ENCODE measurements at places on chromosomes 5 and 9.

DNA sequence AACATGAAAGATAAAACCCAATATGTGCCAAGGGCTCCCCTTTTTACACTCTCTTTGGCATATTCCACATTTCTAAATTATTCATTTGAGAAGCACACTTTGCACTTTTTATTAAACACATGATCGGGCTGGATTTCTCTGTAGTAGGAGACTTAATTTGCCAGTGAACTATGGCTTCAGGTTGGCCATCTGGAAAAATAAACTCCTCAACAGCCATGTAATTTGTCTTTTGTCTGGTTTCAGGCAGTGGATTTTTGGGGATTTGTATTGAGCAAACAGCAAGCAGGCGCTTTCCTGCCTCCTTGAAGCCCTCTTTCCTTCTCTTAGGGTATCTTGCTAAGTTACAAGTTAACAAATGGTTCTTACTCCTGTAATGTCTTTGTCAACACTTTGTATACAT is 73.0 kb upstream of the DMRTA1 start:
- peak; percentile 3 for DNase-seq

DNA sequence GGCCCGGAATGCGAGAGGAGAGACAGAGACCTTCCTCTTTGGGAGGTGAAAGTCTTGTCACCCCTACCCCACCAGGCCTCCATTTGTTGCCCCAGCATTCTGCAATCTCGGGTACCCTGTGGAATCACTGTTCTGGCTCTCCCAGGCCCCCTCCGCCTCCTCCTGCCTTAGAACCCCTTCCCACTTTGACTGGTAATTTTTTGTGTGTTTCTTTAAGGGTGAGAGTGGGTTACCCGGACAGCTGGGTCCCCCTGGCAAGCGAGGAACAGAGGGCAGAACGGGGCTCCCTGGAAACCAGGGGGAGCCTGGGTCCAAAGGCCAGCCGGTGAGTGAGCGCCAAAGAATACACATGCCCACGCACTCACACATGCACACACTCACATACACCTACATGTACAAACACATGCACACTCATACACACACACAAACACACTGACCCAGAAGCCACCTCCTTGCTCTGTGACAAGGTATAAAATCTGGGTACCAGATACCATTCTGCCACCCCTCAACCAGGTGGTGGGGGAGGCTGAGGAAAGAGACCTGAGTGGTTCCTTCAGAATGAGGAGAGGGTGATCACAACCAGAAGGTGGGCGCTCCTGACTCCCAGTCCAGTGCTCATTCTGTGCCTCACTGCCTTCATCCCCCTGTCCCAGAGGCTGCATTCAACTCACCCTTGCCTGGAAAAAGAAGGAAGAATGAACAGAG is 30.9 kb upstream of the ORM1 start:
- DNase-seq: no peak

- DNase-seq: no peak
Measured at GRCh38 chr5:93580927-93581445, at the start of gene NR2F1-AS1. TSS of gene NR2F1-AS1 (minus strand) at chr5:93581219.

DNA sequence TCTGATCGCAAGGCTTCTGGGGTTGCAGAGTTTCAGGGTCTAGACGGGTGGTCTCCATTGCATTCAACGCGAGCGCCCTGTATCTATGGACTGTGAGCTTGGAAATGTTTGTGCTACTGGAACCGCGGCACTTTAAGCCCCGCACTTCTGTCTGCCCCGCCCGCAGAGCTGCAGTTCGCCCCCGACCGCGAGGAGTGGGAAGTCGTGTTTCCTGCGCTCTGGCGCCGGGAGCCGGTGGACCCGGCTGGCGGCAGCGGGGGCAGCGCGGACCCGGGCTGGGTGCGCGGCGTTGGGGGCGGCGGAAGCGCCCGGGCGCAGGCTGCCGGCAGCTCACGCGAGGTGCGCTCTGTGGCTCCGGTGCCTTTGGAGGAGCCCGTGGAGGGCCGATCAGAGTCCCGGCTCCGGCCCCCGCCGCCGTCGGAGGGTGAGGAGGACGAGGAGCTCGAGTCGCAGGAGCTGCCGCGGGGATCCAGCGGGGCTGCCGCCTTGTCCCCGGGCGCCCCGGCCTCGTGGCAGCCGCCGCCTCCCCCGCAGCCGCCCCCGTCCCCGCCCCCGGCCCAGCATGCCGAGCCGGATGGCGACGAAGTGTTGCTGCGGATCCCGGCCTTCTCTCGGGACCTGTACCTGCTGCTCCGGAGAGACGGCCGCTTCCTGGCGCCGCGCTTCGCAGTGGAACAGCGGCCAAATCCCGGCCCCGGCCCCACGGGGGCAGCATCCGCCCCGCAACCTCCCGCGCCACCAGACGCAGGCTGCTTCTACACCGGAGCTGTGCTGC is 1.0 kb downstream of the ADAMTS19 start:
- no peak for DNase-seq

GRCh38 chr5:156351423-156351822 is 24.5 kb downstream of the SGCD start:
- DNase-seq: no peak

- DNase-seq: no peak
Measured at GRCh38 chr9:36029765-36030528, 6.8 kb upstream of the RECK start.

DNA sequence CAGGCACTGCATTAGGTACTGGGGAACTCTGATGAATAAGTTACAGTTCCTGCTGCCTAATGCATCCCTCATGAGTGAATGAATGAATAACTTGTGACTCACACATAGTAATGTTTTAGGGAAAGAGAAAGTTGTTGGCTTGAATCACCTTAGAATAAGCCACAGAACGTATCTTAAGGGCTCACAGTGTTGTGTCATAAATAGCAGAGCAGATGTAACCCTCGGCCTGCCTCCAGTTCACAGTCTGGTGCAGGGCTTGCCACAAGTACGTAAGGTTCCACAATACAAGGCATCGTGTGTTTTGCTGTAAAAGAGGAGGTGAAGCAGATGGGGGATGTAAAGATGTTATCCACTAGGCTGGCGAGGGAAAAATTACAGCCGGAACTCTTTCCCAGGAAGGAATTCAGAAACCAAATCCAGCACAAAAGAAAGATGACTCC is 218.7 kb downstream of the TRPM3 start:
- peak; percentile 17 for DNase-seq

DNA sequence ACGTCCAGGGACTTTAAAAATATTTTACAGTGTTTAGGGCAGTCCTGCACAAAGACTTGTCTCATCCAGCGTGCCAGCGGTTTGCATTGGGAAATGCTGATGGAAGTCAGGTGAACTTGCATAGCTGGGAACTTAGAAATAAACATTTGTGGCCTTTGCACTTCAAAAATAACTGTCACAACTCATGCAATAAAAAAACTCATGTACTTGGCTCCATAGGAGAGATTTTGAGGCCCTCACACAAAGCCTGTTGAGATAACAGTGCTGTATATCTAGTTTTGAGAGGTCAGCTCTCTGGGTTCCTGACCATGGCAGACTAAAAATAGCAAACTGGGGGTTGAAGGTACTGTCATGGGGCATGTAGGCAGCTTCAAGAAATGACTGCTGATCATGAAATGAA is 5.5 kb downstream of the COMMD10 start:
- no peak for DNase-seq

DNA sequence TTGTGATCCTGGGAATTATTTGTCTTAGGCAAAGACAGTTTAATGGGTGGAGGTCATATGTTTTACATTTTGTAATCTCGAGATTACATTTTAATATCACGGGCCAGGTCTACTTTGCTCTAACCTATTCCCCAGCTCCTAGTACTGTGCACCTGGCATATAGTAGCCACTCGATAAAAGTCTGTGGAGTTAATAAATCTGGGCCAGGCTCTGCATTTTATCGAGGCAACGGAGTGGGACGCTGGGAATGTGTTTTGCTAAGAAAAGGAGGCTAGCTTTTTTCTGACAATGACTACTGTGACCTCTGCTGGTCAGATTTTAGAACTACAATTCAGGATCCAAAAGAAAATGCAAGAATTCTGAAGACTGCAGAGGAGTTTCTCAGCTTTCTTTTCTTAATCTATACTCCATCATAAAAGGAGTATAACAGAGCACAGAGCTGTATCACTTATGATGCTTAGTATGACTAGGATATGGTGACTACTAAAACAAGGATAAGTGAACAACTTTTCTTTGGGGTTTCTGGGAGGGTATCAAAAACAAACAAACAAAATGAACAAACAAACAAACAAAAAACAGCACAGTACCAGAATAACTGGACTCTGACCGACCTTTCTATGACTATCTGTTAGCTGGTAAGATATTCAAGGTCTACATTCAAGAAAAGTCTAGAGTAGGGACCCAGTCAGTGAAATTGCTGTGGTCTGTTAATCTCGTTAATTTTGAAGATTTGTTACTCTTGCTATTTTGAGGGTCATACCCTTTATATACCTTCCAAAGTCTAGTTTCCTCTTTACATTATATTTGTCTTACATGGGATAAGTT is 46.1 kb upstream of the CER1 start:
- DNase-seq: peak; percentile 67

DNA sequence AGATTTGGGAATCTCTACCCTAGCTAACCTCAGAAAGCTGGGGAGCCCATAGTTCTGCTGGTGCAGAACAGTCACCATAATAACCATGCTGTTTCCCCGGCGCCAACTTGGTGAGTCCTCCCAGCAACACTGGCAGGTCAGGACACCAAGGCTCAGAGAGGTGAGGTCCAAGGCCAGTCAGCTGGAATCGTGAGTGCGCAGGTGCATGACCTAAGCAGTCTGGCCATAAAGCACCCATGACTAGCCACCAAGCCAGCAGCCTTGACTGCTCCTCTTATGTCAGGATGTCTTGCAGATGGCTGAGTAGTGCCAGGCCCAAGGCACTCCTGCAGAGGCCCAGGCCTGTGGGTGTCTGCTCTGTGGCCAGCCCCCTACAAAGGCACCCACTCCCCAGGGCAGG is 2.6 kb downstream of the RNF44 start:
- DNase-seq: no peak

- no peak for DNase-seq
Measured at GRCh38 chr9:137445930-137446431, 4.8 kb upstream of the ENTPD8 start.

DNA sequence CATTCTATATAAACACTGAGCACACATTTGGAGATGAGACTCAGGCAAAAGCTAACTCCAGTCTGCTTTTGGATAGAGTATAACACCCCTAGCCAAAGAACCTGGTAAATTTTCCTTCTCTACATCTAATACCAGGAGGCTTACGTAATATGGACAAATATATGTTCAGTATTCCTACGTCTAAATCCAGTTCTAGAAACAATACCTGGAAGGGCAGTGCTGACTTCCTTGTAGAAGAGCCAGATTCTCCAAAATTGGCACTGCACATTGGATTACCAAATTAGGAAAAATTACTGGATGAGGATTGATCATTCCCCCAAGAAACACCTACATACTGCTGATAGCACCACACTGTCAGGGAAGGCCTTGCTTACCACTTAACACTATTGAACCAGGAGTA is 247.4 kb downstream of the SAXO1 start:
- DNase-seq: no peak

GRCh38 chr5:170745481-170746071 is 37.9 kb upstream of the GABRP start:
- no peak for DNase-seq

DNA sequence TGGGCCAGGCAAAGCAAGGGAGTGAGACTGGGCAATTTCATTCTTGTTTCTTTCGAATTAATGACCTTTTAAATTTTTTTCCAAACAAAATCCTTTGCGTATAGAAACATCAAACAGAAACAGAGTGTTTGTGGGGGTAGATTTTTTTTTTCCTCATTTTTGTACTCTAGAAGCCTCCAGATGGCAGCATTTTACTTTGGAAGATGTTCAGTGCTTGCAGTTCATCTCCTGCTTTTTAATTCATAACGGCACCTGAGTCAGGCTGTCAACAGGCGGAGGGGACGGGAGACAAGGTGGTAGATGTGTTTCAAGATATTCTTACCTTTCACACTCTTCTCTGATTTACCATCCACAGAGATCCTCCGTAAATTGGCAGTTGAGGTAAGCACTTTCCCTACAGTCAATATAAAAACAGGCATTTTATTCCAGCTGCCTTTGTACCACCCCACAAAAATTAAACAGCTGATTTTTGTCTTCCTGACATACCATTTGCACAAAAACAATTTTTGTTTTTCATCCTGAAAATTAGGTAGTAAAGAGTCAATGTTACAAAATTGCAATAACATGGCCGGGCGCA is 99.5 kb upstream of the FBXL17 start:
- peak; percentile 50 for DNase-seq

- no peak for DNase-seq
Measured at GRCh38 chr5:117299936-117300328, 725.3 kb upstream of the SEMA6A start.

DNA sequence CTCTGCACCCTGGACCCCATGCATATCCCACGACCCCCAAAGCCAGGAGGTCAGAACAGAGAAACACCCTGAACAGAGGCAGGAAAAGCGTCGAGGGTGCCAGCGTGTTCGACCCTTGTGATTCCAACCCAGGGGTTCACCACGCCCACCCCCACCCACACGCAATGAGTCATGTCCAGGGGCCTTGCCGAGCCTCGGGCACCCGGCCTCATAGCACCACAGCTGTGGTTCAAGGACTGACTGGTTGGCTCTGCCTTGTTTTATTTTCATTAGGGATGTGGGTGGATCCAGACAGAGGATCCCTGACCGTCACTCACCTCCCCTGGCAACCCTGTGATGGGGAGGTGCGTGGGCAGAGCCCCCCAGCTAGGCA is 9.5 kb upstream of the QSOX2 start:
- no peak for DNase-seq

DNA sequence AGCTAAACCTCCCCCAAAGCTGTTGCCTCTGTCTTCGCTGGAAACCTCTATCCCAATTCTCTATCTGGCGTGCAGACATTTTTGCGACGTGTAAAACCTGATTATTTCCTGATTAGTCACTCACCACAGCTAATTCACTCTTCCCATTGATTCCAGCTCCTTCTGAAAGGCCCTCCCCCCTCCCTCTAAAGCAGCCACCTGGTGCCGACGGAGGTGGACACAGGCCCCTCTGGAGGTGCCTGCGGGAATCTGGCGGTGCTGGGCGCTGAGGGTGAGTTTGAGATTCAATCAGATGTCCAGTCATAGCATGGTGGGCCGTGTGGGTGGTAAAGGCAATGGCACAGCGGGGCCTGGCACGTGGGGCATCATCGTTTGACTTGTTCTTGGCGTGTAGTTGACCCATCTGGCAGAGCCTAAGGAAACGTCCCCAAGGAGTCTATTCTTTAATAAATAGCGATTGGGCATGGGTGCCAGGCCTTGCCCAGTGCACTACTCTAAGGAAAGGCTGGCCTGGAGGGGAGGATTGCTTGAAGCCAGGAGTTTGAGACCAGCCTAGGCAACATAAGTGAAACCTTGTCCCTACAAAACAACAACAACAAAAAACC is 271.1 kb upstream of the MVB12B start:
- DNase-seq: no peak

DNA sequence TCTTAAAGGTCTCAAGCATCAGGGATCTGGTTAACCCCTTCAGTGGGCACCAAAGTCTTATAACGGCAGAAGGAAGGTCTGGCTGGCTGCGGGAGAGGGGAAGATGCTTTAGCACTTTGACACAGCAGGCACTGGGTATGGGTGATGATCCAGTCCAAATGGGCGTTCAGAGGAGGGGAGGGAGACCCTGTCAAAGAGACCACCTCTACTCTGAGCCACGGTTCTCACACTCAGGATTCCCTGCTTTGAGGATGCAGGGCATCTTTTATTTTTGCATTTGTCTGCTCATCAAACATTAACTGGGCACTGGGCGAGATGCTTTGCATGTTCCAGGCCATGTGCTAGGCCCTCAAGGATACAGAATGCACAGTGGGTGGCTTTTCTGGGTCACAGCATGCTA is 204.0 kb downstream of the DAB2IP start:
- no peak for DNase-seq

- no peak for DNase-seq
Measured at GRCh38 chr5:154060606-154061005, 21.8 kb downstream of the MFAP3 start.
